ENCODE measurements at places on chromosomes 2 and 18. TPM values are rescaled to one million over a fixed set of nuclear protein-coding genes. Genes with fewer than 3 reads are reported as not detected.

- no peak overlapping the region for H3K4me3 ChIP-seq
- no peaks in the 10 kb centered on the region for H3K4me1 ChIP-seq
- no peaks in the 10 kb centered on the region for H3K27me3 ChIP-seq
- no peak for DNase-seq
- H3K27ac ChIP-seq: no peak overlapping the region
Measured at GRCh38 chr18:80022613-80023012, 11.6 kb upstream of the RBFA start.

- H3K4me1 ChIP-seq: no peaks in the 10 kb centered on the region
- H3K36me3 ChIP-seq: no peaks in the 10 kb centered on the region
- no peak overlapping the region for H3K27ac ChIP-seq
- no peak overlapping the region for H3K4me3 ChIP-seq
- H3K27me3 ChIP-seq: no peaks in the 10 kb centered on the region
- no peak for DNase-seq
Measured at GRCh38 chr2:201319511-201319910, 37.6 kb downstream of the FLACC1 start.

DNA sequence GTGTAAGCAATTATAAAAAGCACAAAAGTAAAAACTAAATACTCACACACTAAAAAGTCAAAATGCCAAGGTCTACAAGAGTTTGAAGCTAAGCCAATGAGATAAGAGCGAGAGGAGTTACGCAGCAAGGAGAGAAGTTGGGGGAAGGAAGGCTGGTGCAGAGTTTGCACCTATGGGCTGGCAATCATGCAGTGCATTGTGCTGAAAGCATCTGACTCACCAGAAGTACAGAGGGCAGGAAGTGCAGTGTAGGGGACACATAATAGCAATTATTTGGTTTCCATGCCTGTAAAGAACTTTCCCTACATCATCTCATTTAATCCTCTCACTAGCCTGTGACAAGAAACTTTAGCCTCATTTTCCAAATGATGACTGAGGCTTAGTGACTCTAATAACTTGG, 142.7 kb upstream of the KYNU start:
- H3K27ac ChIP-seq: no peak overlapping the region
- no peak overlapping the region for H3K4me3 ChIP-seq
- no peaks in the 10 kb centered on the region for H3K27me3 ChIP-seq

MROH2A gene
- total RNA-seq: not detected

DNA sequence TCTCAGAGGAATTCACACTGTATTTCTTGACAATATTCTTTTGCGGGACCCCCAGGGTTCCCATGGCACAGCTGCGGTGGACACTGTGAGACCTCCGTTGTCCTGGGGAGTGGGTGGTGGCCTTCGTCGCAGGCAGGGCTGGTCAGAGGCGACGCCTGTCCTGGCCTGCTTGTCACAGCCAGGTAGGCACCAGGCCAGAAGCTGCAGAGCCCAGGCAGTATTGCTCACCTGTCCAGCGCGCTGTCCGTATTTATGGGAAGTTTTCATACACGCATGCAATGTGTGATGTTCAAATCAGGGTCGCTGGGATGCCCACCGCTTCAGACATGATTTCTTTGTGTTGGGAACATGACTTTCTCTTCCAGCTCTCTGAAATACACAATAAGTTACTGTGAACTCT, 126.6 kb downstream of the RTP5 start:
- H3K4me1 ChIP-seq: no peaks in the 10 kb centered on the region
- no peaks in the 10 kb centered on the region for H3K36me3 ChIP-seq
- no peak for DNase-seq
- H3K4me3 ChIP-seq: no peak overlapping the region

DNA sequence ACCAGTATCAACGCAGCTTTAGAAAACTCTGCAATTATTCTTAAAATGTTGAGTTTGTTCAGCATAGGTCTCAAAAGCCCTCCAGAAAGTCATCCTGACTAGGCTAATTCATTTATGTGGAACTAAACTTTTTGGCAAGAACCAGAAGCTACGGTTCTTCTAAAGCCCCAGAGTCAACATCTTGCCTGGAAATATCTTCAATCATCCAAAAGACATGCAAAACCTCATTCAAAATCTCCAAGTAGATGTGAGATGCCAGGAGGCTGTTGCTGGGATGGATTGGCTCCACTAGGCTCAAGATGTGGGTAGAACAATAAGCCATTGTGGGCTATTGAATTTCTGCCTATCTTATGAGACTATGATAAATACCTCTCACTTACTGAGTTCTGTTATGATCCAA, 2.1 kb upstream of the SCG2 start:
- H3K4me1 ChIP-seq: no peaks in the 10 kb centered on the region
- no peak for DNase-seq
- no peaks in the 10 kb centered on the region for H3K27me3 ChIP-seq

- no peak for DNase-seq
- no peaks in the 10 kb centered on the region for H3K27me3 ChIP-seq
- peak overlapping the region; percentile 16 for H3K27ac ChIP-seq
- peaks cover 14% of the 10 kb centered on the region for H3K4me1 ChIP-seq
Measured at GRCh38 chr18:525036-525797, 24.7 kb upstream of the COLEC12 start.

DNA sequence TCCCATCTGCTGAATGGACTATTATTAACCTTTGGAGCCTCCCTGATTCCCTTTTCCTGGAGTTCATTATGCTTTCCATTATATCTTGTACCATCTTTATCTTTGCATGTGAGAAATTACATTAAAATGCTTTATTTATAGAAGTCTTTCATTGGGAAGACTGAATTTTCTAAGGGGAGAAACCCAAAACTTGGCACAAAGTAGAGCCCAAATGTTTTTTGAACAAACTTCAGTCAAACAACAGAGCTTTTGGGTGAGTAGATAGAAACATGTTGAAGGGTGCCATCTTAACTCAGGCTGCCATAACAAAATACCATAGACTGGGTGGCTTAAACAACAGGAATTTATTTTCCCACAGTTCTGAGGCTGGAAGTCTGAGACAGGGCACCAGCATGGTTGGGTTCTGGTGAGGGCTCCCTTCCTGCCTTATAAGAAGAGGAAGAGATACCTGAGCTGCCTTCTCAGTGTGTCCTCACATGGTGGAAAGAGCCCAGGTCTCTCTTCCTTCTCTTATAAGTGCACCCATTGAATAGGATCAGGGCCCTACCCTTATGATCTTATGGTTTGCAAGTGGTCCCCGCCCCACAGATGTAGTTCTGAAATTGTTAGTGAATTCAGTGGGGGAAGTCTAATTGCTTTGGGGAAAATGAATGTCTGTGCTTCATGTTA, 19.2 kb downstream of the RALB start:
- no peak overlapping the region for H3K4me3 ChIP-seq
- no peak for DNase-seq
- no peaks in the 10 kb centered on the region for H3K36me3 ChIP-seq
- H3K4me1 ChIP-seq: peaks cover 33% of the 10 kb centered on the region

GNLY gene
- 24.7 TPM for total RNA-seq

IGFBP5 gene
- 85.0 TPM for total RNA-seq

TEX51 gene
- total RNA-seq: not detected

DNA sequence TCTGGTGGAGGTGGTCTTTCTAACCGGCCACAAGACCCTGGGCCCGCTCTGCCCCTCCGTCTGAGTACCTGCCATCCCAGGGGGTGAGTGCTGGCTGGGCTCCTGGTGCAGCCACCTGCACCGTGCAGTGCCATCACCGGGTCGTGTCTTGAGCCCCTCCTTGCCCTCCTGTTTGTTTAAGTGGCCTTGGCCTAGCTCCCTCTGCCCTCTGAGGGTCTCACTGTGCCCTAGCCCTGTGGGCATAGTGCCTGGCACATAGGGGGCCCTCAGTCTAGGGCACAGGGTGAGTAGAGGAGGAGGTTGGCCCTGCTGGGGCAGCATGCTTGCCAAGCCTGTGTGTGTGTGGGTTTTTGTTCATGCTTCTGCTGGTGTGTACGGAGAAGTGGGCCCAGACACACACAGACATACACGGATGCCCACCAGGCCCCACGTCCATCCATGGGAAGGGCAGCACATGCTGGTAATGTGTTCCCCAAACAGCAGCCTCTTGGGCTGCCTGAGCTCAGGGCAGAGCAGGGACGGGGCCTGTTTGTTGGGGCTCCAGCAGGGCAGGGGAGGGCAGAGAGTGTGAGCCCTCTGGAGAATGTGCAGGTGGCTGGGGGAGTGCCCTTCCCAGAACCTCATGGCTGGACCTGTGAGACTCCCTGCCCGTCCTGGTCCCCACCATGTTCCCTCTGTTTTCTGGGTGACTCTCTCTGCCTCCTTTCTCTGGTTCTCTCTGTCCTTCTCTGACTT, 94.6 kb downstream of the GLI2 start:
- no peak overlapping the region for H3K4me3 ChIP-seq
- H3K27ac ChIP-seq: no peak overlapping the region
- no peak for DNase-seq
- no peaks in the 10 kb centered on the region for H3K36me3 ChIP-seq

HOXD12 gene
- not detected for total RNA-seq

NPHP1 gene
- 3.7 TPM for total RNA-seq

GRCh38 chr2:235914756-235915155, 253.4 kb downstream of the GBX2 start:
- no peak overlapping the region for H3K4me3 ChIP-seq
- H3K36me3 ChIP-seq: no peaks in the 10 kb centered on the region
- H3K27me3 ChIP-seq: no peaks in the 10 kb centered on the region

OSBPL6 gene
- total RNA-seq: 4.9 TPM

CYP27C1 gene
- 0.39 TPM for total RNA-seq

- no peaks in the 10 kb centered on the region for H3K36me3 ChIP-seq
- H3K4me1 ChIP-seq: no peaks in the 10 kb centered on the region
- H3K27ac ChIP-seq: no peak overlapping the region
- DNase-seq: no peak
- no peaks in the 10 kb centered on the region for H3K27me3 ChIP-seq
Measured at GRCh38 chr18:47436871-47437270, 185.4 kb upstream of the SKOR2 start.

- no peak overlapping the region for H3K27ac ChIP-seq
- peak; percentile 6 for DNase-seq
- no peak overlapping the region for H3K4me3 ChIP-seq
- H3K4me1 ChIP-seq: no peaks in the 10 kb centered on the region
Measured at GRCh38 chr2:10883801-10884478, 27.8 kb upstream of the KCNF1 start.

MRPS5 gene
- 46.6 TPM for total RNA-seq

DNA sequence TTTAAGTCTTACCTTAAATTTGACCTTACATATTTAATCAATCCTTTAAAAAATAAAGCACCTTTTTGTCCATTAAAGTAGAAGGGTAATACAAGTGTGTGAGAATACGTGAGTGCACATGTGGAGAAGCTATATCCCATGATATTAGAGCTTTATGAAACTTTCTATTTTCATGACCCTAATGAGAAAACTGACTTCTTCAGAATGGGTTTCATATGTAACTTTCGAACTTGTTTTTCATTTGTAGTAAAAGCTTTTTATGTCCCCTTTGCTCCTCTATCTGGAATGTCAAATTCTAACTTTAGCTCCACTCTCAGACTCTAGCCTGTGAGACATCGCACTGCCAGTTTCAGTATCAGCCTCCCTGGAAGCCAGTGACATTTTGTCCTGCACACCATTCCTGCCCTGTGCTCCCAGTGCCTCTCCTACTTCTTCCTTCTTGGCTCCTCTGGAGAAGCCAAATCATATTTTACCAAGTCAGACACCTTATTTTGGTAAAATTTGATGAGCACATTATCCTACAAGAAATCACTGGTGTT, 42.0 kb downstream of the MAPRE2 start:
- DNase-seq: no peak
- H3K27me3 ChIP-seq: no peaks in the 10 kb centered on the region
- no peak overlapping the region for H3K27ac ChIP-seq
- no peak overlapping the region for H3K4me3 ChIP-seq
- H3K36me3 ChIP-seq: no peaks in the 10 kb centered on the region

CD207 gene
- total RNA-seq: not detected
